ENCODE measurements at places on chromosomes 7 and 10. TPM values are rescaled to one million over a fixed set of nuclear protein-coding genes. Genes with fewer than 3 reads are reported as not detected.

DNAH11 gene
- total RNA-seq = 1.2 TPM

ADAM22 gene
- total RNA-seq = 1.8 TPM

RNLS gene
- total RNA-seq = 8.1 TPM

ELN gene
- total RNA-seq = 0.59 TPM

CDC14C gene
- total RNA-seq = not detected

MYL10 gene
- not detected for total RNA-seq

ACTL6B gene
- total RNA-seq = not detected

RHOBTB1 gene
- total RNA-seq = 17.7 TPM

CTNNA3 gene
- total RNA-seq = under 0.01 TPM

LIPJ gene
- not detected for total RNA-seq

PVRIG gene
- total RNA-seq = not detected

FGF8 gene
- total RNA-seq = not detected

OR13A1 gene
- not detected for total RNA-seq

ASIC3 gene
- 0.05 TPM for total RNA-seq

NRP1 gene
- total RNA-seq = 546 TPM

MMS19 gene
- 84.2 TPM for total RNA-seq

PDAP1 gene
- 85.2 TPM for total RNA-seq

HDAC9 gene
- total RNA-seq = 3.3 TPM

ZPBP gene
- not detected for total RNA-seq

HTRA1 gene
- total RNA-seq = 227 TPM

TMEM236 gene
- total RNA-seq = under 0.01 TPM

TMEM72 gene
- total RNA-seq = not detected

ZNF503 gene
- total RNA-seq = 7.7 TPM

SLC13A1 gene
- not detected for total RNA-seq

OR2A5 gene
- not detected for total RNA-seq

EPHB6 gene
- total RNA-seq = 2.6 TPM

GRK5 gene
- 9.0 TPM for total RNA-seq

GSTO2 gene
- 2.6 TPM for total RNA-seq

SFTPA2 gene
- not detected for total RNA-seq

NEUROD6 gene
- total RNA-seq = not detected

PAOX gene
- total RNA-seq = 5.6 TPM
